MCF 10A (cell line): ENCODE measurements at places on chromosomes 7 and 10.

- H3K27me3 ChIP-seq, result no peaks in the 10 kb centered on the region
- DNase-seq, result no peak
- H3K36me3 ChIP-seq, result no peaks in the 10 kb centered on the region
- no peak overlapping the region for H3K4me3 ChIP-seq
Observed at GRCh38 chr7:44962483-44963251, 16.1 kb downstream of the MYO1G start.

DNA sequence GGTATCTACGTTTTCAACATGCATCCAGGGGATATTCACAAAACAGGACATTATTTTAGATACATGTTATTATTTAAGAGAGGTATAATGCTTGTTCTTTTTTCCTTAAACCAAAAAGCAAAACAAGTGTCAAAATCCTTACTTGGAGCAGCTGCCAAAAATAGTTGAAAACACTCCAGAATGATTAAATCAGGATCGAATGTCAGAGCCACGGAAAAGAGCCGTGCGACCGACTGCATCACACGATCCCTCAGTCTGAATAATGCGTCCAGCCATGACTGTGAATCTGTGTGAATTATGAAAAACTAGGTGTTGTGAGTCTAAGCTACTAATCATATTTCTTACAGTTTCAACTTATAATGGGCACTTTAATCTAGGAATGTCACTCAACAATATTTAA lies 126.0 kb downstream of the PARD3 start:
- DNase-seq, result peak; percentile 69
- H3K27me3 ChIP-seq, result no peaks in the 10 kb centered on the region
- no peak overlapping the region for H3K4me3 ChIP-seq
- H3K4me1 ChIP-seq, result peaks cover 18% of the 10 kb centered on the region
- peak overlapping the region; percentile 6 for H3K27ac ChIP-seq
- H3K36me3 ChIP-seq, result peaks cover 9% of the 10 kb centered on the region

DNA sequence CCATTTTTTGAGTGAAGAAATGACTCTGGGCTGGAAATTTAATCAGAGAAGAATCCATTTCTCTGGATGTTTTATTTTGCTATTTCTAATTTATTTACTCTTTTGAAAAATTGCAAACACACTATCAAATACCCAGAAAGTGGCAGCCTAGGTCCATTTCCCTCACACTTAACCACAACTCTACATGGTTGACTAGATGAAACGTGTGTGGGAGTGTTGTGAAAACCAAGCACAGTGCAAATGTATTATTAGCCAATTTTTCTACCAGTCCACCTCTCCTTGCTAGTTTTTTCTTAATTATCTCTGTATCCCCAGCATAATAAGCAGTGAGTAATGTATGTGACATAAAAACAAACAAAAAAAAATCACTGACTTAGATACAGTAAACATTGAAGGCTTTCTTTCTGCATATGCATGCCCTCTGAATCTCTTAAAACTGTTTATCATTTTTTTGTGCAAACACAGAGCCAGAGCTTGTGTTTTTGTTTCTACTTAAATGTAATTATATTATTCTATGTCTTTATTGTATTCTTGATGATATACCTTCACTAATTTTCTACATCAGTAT lies 30.9 kb downstream of the SCIN start:
- no peaks in the 10 kb centered on the region for H3K4me1 ChIP-seq
- H3K27me3 ChIP-seq, result no peaks in the 10 kb centered on the region
- no peaks in the 10 kb centered on the region for H3K36me3 ChIP-seq
- H3K4me3 ChIP-seq, result no peak overlapping the region
- no peak for DNase-seq

DNA sequence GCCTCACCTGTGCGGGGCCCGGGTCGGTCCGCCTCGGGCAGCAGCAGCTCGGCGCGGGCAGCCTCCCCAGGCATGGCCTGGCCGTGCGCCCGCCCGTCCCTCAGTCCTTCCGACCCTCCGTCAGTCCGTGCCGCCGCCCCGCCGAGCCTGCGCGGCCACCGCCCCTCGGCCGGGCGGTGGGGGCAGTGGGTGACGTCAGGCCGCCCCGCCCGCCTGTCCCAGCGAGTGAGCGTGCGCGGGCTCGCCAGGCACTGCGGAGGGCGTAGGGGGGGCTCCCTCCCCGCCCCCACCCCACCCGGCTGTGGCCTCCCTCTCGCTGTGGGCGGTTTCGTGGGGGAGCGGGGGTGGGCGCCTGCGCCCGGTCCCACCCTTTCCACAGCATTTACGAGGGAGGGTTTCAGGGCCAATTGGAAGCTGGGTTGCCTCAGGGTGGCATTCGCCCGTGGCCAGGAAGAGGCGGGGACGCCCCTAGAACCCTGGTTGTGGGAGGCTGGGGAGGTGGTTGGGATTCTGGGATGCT lies at the start of gene NACAD:
Gene NACAD, minus strand, starts transcription at position 149 of the 520 bp plus-strand sequence. Its CDS starts 75 bp downstream, at position 74.
- DNase-seq, result no peak
- H3K36me3 ChIP-seq, result no peaks in the 10 kb centered on the region
- H3K4me3 ChIP-seq, result no peak within 1 kb of the TSS
- H3K4me1 ChIP-seq, result peaks cover 12% of the 10 kb centered on the region
- H3K27ac ChIP-seq, result no peak within 1 kb of the TSS

DNA sequence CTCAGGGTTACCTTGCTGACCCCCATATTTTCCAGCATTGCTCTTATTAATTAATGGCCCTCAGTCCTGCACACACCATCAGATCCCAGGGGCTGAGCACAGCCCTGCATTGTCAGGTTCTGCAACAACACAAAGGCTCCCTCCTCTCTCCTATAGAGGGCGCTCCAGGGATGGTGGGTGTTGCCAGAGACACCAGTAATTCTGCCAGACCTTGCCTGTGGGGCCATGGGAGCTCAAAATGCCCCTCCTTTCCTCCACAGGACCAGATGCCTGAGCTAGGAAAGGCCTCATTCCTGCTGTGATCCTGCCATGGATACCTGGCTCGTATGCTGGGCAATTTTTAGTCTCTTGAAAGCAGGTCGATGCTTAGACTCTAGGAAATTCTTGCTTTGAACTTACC lies 42.8 kb upstream of the PRSS58 start:
- no peak overlapping the region for H3K27ac ChIP-seq
- H3K27me3 ChIP-seq, result peaks cover 42% of the 10 kb centered on the region
- H3K4me3 ChIP-seq, result no peak overlapping the region

- H3K27me3 ChIP-seq, result peaks cover 22% of the 10 kb centered on the region
- no peaks in the 10 kb centered on the region for H3K4me1 ChIP-seq
- DNase-seq, result peak; percentile 8
- no peaks in the 10 kb centered on the region for H3K36me3 ChIP-seq
Observed at GRCh38 chr10:46227936-46228562, 58.7 kb upstream of the ANTXRL start.

GRCh38 chr7:100107890-100108289 lies 6.4 kb downstream of the AP4M1 start:
- DNase-seq, result no peak
- H3K4me1 ChIP-seq, result peaks cover 4% of the 10 kb centered on the region
- H3K27ac ChIP-seq, result no peak overlapping the region
- no peak overlapping the region for H3K4me3 ChIP-seq
- H3K36me3 ChIP-seq, result peaks cover 59% of the 10 kb centered on the region
- no peaks in the 10 kb centered on the region for H3K27me3 ChIP-seq

- no peak overlapping the region for H3K4me3 ChIP-seq
- no peak for DNase-seq
- H3K4me1 ChIP-seq, result no peaks in the 10 kb centered on the region
Observed at GRCh38 chr7:15376600-15376999, 185.2 kb downstream of the AGMO start.

DNA sequence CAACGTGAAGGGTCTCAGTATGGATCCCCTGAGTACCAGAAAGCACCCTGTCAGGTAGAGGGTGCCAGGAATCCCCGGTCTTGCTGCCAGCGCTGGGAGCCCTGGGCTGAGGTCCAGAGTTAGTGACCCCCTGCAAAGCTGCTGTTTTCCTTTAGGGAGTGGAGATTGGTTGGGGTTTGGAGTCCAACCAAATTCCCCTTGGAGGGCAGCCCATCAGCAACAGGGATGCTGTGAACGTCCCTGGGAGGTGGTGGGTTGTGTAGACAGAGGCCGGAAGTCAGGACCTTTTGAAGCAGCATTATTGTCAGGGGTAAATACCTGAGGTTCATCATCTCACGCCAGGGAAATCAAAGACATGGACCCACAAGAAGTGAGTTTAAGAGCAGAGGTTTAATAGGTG lies 104.2 kb downstream of the COL26A1 start:
- no peak overlapping the region for H3K4me3 ChIP-seq
- peaks cover 5% of the 10 kb centered on the region for H3K36me3 ChIP-seq
- no peak overlapping the region for H3K27ac ChIP-seq
- no peaks in the 10 kb centered on the region for H3K4me1 ChIP-seq
- DNase-seq, result no peak
- H3K27me3 ChIP-seq, result peaks cover 58% of the 10 kb centered on the region

- H3K27me3 ChIP-seq, result no peaks in the 10 kb centered on the region
- DNase-seq, result no peak
Observed at GRCh38 chr10:5040781-5041470, 37.3 kb upstream of the AKR1C2 start.

GRCh38 chr10:132527339-132528063 lies 10.1 kb upstream of the INPP5A start:
- H3K36me3 ChIP-seq, result peaks cover 18% of the 10 kb centered on the region
- H3K27ac ChIP-seq, result no peak overlapping the region
- no peak overlapping the region for H3K4me3 ChIP-seq
- H3K4me1 ChIP-seq, result peaks cover 2% of the 10 kb centered on the region

GRCh38 chr10:95408983-95409873 lies 118.4 kb upstream of the PDLIM1 start:
- H3K4me3 ChIP-seq, result no peak overlapping the region
- peaks cover 10% of the 10 kb centered on the region for H3K4me1 ChIP-seq
- DNase-seq, result peak; percentile 23
- H3K36me3 ChIP-seq, result no peaks in the 10 kb centered on the region
- no peak overlapping the region for H3K27ac ChIP-seq

DNA sequence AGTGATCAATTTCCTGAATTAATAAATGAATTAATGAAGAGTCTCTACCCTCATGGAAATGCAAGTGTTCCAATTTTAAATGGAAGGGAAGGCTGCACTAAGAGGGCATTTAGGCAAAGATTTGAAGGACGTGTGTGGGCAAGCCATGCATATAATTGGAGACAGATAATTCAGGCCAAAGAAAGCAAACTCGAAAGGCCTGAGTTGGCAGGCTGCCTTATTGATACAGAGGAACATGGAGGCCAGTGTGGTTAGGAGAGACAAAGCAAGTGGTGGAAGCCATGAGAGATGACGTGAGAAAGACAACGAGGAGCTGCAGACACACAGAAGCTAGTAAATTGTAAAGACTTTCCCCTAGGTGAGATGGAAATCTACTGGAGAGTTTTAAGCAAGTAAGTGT lies 15.4 kb upstream of the PCLO start:
- no peaks in the 10 kb centered on the region for H3K36me3 ChIP-seq
- H3K4me1 ChIP-seq, result no peaks in the 10 kb centered on the region
- no peak overlapping the region for H3K27ac ChIP-seq

DNA sequence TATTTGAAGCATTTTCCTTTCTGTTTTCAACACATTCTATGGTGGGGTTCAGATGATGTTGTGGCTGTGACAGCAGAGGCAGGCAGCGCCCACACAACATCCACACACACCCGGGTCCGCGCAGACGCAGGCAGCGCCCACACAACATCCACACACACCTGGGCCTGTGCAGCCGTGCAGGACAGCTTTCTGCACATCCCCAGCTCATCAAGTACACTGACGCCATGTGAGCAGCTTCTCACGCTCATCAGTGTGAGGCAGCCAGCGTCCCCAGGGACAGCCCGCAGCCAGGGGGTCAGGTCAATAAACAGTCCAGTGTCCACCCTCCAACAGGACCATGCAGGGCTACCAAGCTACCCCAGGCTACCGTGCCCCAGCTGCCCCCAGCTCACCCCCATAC lies 272.8 kb upstream of the TCERG1L start:
- no peak for DNase-seq
- H3K27me3 ChIP-seq, result no peaks in the 10 kb centered on the region
- no peaks in the 10 kb centered on the region for H3K4me1 ChIP-seq

- no peak for DNase-seq
- no peak overlapping the region for H3K27ac ChIP-seq
- no peaks in the 10 kb centered on the region for H3K4me1 ChIP-seq
- no peaks in the 10 kb centered on the region for H3K36me3 ChIP-seq
Observed at GRCh38 chr7:46237466-46237865, 316.4 kb upstream of the IGFBP3 start.

DNA sequence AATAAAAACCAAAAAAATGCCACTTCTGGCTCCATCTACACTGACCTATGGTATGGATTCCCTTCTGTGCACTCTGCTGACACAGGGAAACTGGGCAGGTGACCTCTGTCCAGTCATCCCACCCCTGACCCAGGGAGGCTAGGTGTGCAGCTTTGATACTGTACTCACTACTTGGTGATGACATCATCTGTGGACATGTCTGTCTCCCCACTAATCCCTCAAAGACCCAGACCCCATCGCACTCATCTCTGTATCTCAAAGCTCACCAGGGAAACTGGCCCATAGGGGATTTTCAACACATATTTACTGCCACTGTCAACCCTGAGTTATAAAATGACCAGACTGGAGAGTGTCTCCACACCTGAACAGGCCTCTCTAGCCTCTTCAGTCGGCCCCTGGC lies 10.6 kb downstream of the SGMS1 start:
- DNase-seq, result no peak
- H3K27me3 ChIP-seq, result no peaks in the 10 kb centered on the region
- peaks cover 4% of the 10 kb centered on the region for H3K4me1 ChIP-seq
- H3K27ac ChIP-seq, result no peak overlapping the region
- no peak overlapping the region for H3K4me3 ChIP-seq

- no peaks in the 10 kb centered on the region for H3K36me3 ChIP-seq
- H3K4me1 ChIP-seq, result no peaks in the 10 kb centered on the region
- no peak overlapping the region for H3K27ac ChIP-seq
- H3K27me3 ChIP-seq, result no peaks in the 10 kb centered on the region
- DNase-seq, result no peak
Observed at GRCh38 chr7:117062300-117062699, 109.0 kb downstream of the ST7 start.

GRCh38 chr7:41436139-41436538 lies 266.8 kb downstream of the INHBA start:
- no peak overlapping the region for H3K4me3 ChIP-seq
- H3K27ac ChIP-seq, result no peak overlapping the region
- no peak for DNase-seq
- H3K36me3 ChIP-seq, result no peaks in the 10 kb centered on the region
- peaks cover 17% of the 10 kb centered on the region for H3K4me1 ChIP-seq

DNA sequence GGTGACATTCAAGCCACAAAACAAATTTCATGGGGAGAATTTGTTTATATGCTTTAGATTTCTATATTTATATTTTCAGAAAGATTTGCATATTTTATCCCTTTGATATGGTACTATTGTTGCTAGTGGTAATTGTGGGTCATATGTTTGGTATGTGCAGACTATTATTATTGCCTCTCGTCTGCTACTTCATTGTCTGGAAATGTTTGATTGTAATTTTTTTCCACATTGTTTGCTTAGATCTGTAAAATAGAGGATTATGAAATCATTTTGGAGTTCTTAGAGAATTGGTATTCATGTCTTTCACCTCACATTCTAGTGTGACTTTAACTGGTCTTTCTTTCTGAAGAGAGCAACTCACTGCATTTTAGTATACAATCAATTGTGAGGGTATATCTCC lies 44.7 kb downstream of the MYO3A start:
- no peak overlapping the region for H3K27ac ChIP-seq
- H3K27me3 ChIP-seq, result peaks cover 36% of the 10 kb centered on the region
- H3K36me3 ChIP-seq, result no peaks in the 10 kb centered on the region
